ENCODE measurements at places on chromosomes 4 and X.
A peak's percentile ranks its signal among the peaks of the same experiment; 100 is the strongest.

- DNase-seq: peak; percentile 28
These were observed 13.7 kb downstream of the SCD5 start for GRCh38 chr4:82784681-82785610.

- no peak for DNase-seq
These were observed 353.6 kb downstream of the TRIML1 start for GRCh38 chr4:188492886-188493285.

GRCh38 chr4:150033081-150033480 lies 45.2 kb upstream of the DCLK2 start:
- DNase-seq: no peak

DNA sequence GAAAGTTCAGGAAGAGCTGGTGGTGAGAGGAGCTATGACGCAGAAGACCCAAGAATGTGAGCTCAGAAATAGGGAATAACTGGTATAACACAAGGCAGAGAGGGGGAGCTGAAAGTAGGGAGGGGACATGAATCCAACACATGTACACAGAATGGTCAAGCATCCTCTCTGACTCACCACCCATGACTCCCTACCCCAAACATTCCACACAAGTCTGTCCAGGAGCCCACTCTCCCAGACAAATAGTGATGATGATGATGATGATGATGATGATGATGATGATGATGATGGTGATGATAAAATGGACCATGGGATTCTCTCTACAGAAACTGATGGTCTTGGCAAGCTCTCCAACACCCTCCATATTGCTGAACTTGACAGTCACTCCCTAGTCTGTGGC lies 46.4 kb downstream of the NAT8L start:
- DNase-seq: no peak

DNA sequence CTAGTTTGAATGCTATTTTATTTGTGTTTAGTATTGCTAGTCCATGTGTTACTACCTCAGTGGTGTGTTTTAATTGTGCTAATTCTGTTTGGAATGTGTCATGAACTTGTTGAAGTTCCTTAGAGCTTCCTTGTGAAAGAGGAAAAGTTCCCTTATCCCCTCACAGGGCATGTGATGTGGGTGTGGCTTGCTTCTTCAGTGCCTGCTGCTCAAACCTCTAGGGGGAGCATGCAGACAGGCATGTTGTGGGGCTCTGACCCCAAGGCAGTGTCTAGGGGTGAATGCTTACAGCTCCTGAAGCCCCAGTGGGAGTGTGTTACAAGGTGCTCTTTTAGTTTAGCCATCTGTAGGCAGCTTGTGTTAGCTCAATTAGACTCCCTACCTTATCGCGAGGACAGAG lies 86.5 kb downstream of the MAGED4 start:
- no peak for DNase-seq

DNA sequence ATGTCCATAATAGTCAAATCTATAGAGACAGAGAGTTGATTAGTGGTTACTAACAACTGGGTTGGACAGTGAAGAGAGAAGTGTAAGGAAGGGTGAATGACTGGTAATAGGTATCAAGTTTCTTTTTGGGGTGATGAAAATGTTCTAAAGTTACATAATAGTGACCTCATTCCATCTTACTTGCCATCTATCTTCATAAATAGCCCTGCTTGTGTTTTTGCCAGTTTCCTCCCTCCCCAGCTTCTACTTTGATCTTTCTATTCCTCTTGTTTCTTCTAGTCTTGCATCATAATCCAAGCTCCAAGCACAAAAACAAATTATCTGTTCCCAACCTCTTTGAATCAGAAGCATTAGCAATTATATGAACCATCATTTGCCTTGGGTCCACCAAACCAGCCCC lies 40.2 kb upstream of the TET2 start:
- DNase-seq: no peak

All from DMS153 (cell line).